Activated CD4-positive, alpha-beta T cell treated with anti-CD3 and anti-CD28 coated beads for 4 hours (primary cell): ENCODE measurements at places on chromosomes 5 and 9.

GRCh38 chr5:12757035-12757434, 852.8 kb upstream of the CTNND2 start:
- DNase-seq: no peak

GRCh38 chr5:176646707-176647029, 616 bp upstream of the TSPAN17 start:
- no peak for DNase-seq

GRCh38 chr9:109787735-109788134, 7.7 kb downstream of the PALM2AKAP2 start:
- DNase-seq: no peak

GRCh38 chr5:96050273-96050880, 88.7 kb upstream of the ELL2 start:
- DNase-seq: no peak

- DNase-seq: no peak
Observed at GRCh38 chr9:18869725-18870124, 163.3 kb downstream of the SAXO1 start.

GRCh38 chr5:1797855-1798254, 1.8 kb downstream of the MRPL36 start:
- DNase-seq: no peak

- DNase-seq: no peak
Observed at GRCh38 chr5:135738564-135738875, 95.9 kb upstream of the SLC25A48 start.

GRCh38 chr9:11328326-11328725, 715.5 kb upstream of the PTPRD start:
- no peak for DNase-seq

DNA sequence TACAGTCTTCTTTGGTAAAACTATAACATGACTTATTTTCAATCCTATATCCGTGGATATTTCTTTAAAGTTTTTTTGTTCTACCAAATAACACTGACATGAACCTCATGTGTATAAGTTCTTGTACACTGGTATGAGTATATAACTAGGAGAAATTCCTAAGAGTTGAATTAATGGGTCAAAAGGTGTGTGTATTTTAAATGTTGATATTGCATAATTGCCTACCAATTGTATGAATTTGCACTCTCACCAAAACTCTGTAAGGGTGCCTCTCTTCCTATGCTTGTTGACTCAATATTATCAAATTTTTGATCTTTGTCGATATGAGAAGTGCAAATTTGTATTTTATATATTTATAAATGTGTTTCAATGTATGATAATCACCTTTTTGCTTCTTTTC, 22.9 kb upstream of the CCL21 start:
- DNase-seq: no peak

DNA sequence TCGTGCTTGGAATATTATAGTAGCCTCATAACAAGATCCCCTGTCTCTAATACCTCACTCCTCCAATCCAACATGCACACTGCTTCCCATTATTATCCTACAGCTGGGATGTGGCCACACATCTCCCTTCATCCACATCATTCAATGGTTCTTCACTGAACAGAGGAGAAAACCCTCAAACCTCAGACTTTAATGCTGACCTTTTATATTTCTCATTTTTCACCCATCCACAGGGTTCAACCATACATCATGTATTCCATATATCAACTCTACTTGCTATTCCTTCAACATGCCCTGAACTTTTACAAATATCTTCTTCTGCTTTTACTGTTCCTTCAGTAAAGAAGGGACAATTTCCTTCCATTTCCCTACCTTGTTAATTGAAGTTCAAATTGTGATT, 396.8 kb downstream of the TLE4 start:
- no peak for DNase-seq

GRCh38 chr9:5629312-5630080, 589 bp downstream of the RIC1 start:
- DNase-seq: peak; percentile 25

- DNase-seq: no peak
Observed at GRCh38 chr5:179393078-179393477, 47.8 kb upstream of the ADAMTS2 start.

DNA sequence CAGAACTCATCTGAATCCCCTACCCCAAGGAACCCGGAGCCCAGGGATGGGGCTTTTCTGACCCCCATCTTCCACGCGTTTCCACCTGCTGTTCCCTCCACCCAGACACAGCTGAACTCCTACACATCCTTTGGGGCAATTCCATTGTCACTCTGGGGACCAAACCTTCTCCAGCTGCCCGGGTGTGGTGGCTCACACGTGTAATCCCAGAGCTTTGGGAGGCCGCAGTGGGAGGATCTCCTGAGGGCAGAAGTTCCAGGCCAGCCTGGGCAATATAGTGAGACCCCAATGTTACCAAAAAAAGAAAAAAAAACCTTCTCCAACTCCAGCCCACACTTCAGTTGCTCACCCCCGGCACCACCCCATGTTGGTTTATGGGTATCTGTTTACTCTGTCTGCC, 8.1 kb downstream of the EPB41L4B start:
- DNase-seq: no peak

GRCh38 chr9:136192289-136193126, 12.4 kb downstream of the LHX3 start:
- DNase-seq: no peak

DNA sequence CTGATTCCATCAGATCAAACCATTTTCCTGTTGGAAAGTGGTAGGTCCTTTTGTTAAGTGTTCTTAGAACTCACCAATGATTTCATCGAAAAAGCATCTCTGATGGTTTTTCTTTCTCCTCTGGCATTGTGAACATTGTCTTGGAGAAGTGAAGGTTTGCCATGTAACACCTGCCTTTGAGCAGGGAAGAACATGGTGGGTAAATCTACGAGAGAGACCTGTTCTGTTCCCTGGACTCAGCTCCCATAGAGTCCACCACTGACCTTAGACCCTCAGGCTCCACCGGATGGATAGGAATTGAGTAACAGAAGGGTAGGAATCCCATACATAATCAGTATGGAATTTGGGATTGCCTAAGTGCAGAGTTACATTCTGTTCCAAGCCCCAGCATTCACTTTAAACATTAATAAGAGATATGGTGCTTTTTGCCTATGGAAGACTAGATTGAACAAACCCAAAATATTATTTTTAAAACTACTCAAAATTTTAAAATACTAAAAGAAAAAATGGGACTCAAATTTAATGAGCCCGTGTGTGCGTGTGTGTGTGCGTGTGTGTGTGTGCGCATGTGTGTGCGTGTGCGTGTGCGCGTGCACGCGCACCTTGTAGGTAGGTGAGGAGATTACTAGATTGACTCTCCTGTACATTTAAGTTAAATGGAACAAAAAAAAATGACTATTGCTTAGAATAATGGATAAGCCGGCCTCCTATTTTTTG, 92.0 kb downstream of the C9orf152 start:
- no peak for DNase-seq

DNA sequence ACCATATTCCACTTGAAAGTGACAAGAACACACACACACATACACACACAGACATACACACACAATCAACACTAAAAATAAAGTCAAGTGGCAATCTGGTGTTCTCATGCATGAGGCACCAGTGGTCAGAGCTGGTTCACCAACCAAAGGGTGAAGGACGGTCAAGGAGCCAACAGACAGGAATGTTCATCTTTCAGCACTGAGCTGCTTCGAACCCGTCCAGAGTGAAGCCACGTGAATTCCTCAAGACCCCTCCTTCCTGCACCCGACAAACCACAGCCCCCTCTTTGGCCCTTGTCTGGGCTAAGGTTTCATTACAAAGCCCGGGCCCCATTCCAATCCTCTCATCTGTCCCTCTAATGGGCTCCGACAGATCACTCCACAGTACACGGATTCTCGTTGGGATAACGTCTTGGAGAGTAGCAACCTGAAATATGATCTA, 84.5 kb upstream of the SMIM23 start:
- DNase-seq: no peak

- DNase-seq: no peak
Observed at GRCh38 chr5:123209502-123210027, 120.5 kb downstream of the PRDM6 start.

DNA sequence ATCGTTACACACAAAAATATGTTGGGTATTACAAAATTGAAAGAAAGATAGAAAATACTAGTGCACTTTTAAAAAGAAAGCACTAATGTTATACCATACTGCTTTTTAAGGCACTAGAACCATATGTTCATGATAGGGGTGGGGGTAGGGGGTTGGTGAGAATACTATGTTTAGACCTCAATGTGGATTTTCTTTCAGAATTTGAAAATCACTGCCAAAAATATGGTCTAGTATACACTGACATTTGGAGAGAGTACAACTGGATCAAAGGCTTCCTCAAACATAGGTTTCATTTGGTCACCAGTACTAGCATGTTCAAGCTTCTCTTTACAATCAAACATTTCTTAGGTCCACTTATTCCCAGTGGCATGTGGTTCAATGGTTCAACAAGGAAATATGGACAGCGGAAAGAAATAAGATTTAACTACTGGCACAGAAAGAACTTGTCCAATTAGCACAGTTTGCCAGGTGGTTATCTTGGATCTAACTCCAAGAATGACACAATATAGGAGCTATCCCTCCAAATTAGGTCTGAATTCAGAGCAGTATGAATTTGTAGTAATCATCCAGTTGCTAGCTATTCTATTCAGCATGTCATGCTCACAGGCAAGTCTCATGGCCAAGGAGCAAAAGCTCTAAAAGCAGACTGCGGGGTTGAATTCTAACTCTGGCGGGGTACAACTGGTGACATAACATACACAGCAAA, 139.3 kb downstream of the SLC24A2 start:
- no peak for DNase-seq

DNA sequence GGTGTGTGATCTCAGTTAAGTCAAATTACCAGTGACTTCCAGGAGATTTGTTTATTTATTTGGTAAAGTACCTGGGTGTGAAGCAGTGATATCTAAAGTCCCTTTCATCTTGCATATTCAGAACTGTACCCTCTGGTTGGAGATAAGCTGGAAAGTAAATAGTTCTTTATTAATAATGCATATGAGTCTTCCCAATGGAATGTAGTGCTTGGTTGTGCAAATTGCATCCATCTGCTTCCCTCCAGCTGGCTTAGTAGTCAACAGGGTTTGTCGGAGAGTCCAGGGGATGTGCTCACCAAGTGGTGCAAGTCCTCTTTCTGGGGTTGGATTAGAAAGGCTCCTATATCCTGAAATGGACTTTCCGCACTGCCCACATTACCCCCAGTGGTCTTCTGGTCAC, 42.0 kb downstream of the TRPM3 start:
- DNase-seq: no peak

GRCh38 chr5:103066326-103066725, 53.6 kb downstream of the GIN1 start:
- no peak for DNase-seq

- no peak for DNase-seq
Observed at GRCh38 chr9:118029425-118029824, 325.2 kb downstream of the TLR4 start.

- no peak for DNase-seq
Observed at GRCh38 chr9:124188331-124189110, 69.2 kb upstream of the NEK6 start.

- no peak for DNase-seq
Observed at GRCh38 chr9:4114569-4115505, 185.0 kb downstream of the GLIS3 start.

- DNase-seq: no peak
Observed at GRCh38 chr5:72511774-72512592, 4.8 kb upstream of the ZNF366 start.

DNA sequence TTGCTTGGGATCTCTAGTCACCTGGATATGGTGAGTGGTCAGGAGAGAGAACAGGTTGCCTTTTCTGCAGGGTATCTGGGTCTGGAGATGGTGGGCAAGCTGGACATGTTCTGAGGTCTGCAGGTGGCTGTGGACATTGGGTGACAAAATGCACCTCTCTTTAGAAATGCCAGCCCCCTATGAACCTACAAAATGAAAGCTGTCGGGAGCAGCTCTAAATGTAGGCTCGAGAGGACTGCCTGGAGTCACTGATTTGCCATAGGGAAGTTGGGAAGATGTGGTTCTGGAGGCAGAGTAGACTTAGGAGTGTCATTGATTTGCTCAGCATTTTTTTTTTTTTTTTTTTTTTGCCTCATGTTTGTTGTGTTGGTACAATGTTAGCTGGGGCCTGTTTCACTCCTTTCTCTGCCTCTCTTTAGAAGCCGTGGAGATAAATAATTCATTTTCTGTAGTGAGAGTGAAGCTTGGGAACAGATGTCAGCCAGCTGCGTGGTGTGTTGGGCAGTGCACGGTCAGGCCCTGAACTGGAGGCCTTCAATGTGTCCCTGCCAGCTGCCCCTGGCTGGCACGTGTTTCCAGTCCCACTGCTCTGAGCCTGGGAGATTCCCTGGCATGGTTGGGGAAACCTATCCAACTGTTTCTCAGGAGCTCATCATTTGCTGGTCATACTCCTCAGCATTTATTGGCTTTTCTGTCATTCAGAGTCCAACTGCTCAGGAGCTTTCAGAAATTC, 5.4 kb downstream of the RGS3 start:
- no peak for DNase-seq

- no peak for DNase-seq
Observed at GRCh38 chr9:14471041-14471440, 157.1 kb upstream of the NFIB start.

- DNase-seq: no peak
Observed at GRCh38 chr5:92916036-92916435, 665.0 kb downstream of the NR2F1-AS1 start.

DNA sequence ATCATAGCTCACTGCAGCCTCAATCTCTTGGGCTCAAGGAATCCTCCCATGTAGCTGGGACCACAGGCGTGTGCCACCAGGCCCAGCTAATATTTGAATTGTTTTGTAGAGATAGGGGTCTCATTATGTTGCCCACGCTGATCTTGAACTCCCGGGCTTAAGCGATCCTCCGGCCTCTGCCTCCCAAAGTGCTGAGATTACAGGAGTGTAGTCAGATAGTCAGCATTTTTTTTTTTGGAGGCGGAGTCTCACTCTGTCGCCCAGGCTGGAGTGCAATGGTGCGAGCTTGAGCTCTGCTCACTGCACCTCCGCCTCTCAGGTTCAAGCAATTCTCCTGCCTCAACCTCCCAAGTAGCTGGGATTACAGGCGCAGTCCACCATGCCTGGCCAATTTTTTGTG, 1.6 kb upstream of the SAR1B start:
- DNase-seq: no peak

DNA sequence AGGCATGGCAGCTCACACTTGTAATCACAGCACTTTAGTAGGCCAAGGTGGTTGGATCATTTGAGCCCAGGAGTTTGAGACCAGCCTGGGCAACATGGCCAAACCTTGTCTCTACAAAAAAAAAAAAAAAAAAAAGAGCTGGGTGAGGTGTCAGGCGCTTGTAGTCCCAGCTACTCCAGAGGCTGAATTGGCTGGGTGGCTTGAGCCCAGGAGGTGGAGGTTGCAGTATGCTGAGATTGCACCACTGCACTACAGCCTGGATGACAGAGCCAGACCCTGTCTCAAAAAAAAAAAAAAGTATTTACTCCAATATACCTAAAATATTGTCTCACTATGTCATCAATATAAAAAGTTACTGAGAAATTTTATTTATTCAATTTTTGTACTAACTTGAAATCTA, 2.8 kb downstream of the SCAI start:
- no peak for DNase-seq
